ENCODE measurements at places on chromosomes 6 and 20. TPM values are rescaled to one million over a fixed set of nuclear protein-coding genes. Genes with fewer than 3 reads are reported as not detected.

- DNase-seq: no peak
Measured at GRCh38 chr20:4187147-4187546, 171.8 kb upstream of the RNF24 start.

NRM gene
- 32.5 TPM for polyA plus RNA-seq

TCF15 gene
- polyA plus RNA-seq: 1.5 TPM

TRIM40 gene
- polyA plus RNA-seq: 0.10 TPM

- DNase-seq: no peak
Measured at GRCh38 chr6:452301-453067, 60.9 kb downstream of the IRF4 start.

LPA gene
- polyA plus RNA-seq: 0.28 TPM

GRCh38 chr20:31572042-31572700 lies 32.9 kb upstream of the ID1 start:
- no peak for DNase-seq

DNA sequence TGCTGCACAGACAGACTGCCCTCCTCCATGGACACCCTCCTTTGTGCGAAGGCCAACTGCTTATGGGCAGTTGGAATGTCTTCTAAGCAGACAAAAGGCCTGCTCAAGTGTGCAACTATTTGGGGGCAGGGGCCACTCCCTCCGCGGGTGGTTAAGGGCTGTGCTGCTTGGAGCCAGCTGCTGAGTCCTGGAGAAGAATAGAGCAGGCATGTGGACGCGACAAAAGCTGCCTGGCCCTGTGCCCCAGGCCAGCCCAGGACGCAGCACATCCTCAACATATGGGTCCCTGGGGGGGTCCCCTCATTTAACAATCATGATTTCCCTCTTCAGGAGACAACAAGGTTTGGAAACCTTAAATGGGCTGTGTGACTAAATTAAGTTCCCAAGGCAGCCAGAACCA lies 45.5 kb upstream of the ENTPD6 start:
- DNase-seq: no peak

GLP1R gene
- 0.71 TPM for polyA plus RNA-seq

DNA sequence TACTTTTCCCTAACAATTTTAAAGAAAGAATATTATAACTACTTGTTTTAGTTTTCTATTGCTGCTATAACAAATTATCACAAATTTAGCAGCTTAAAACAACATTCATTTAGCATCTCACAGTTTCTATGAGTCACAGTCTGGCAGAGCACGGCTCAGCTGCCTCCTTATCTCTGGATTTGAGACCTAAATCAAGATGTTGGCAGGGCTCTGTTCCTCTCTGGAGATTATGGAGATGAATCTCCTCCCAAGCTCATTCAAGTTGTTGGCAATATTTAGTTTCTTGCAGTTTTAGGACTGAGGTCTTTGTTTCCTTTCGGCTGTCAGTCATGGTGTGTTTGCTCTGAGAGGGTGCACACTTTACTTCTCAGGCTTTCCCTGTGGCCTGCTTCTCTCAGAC lies 1065.8 kb upstream of the EYS start:
- no peak for DNase-seq

GRCh38 chr6:45420909-45421708 lies 43.4 kb upstream of the SUPT3H start:
- DNase-seq: no peak

DNA sequence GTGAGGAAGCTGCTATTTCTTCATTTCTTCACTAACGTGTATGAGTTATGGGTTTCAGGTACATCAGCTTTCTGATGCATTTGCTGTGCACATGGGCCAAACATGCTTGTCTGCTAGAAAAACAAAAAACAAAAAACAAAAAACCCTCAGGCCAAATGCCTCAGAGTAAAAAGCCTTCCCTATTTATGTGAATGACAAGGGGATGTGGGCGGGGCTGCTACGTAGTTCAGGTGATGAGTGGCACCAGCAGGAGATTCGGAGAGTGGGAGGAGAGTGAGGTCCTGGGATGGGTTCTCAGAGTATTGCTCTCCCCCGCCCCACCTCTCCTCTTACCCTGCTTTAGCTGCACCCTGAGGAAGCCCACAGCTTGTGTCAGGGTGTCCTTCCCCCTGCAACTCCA lies 596.8 kb upstream of the JAG1 start:
- DNase-seq: no peak

KIF25 gene
- 0.47 TPM for polyA plus RNA-seq

GRCh38 chr20:64167676-64168075 lies 3.4 kb downstream of the MYT1 start:
- DNase-seq: no peak

SMLR1 gene
- 1.8 TPM for polyA plus RNA-seq

FAM209A gene
- polyA plus RNA-seq: not detected

DNA sequence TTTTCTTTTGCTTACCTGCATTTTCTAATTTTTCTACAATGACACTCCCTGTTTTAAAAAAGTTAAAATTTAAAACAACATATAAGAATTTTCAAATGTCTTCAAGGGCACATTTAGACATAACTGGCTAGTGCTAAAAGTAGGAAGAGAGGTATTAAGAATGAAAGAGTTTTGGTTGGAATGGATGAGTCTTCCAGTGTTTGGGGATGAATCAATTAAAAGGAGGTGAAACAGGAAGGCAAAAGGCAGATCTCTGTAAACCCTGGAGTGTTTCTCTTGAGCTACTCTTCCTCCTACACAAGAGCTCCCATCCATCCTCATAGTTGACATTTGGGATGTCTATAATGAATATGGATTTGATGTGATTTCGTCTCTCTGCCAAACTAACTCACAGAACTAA lies 238.5 kb upstream of the SUPT3H start:
- no peak for DNase-seq

DNA sequence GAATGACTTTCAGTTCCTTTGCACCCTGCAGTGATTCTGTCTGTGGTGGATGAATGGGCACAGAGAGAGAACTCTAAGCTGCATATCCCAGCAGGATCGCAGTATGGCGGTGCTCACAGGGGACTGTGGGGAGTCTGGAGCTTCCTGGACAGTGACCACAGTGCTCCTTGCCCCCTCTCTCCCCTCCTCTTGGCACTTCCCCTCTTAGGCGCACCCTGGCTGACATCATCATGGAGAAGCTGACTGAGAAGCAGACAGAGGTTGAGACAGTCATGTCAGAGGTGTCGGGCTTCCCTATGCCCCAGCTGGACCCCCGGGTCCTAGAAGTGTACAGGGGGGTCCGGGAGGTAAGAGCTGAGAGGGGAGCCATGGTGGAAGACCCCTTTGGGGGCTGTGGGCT lies 8.6 kb downstream of the BYSL start:
- DNase-seq: no peak
